ENCODE measurements at places on chromosomes 11 and 22.

- DNase-seq: no peak
Observed at GRCh38 chr11:12102588-12103410, 7.6 kb upstream of the MICAL2 start.

GRCh38 chr11:69450064-69450856 lies 31.2 kb upstream of the LINC01488 start:
- no peak for DNase-seq

- no peak for DNase-seq
Observed at GRCh38 chr11:117514256-117514655, 186.6 kb downstream of the CEP164 start.

DNA sequence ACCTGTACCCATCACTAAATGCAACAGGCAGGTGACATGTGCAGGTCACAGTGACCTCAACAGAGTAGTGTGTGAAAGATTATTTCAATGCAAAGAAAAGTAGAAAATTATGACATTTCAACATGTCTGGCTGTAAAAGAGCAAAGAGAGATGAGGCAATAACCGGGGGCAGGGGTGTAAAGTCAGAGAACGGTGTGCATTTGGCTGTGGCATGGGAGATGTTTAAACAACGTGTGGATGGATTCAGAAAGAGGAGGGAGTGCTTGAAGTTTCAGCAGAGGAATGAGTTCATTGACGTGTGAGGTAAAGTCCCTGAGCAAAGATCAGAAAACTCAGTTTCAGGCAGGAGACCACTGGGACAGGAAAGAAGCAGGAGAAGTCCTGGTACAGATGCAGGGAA lies 229.7 kb downstream of the BUD13 start:
- DNase-seq: no peak

GRCh38 chr22:49855251-49855911 lies 1.7 kb downstream of the ZBED4 start:
- no peak for DNase-seq

GRCh38 chr22:40237241-40237640 lies 59.5 kb downstream of the TNRC6B start:
- DNase-seq: no peak

GRCh38 chr11:120330045-120330444 lies 4.9 kb downstream of the TLCD5 start:
- no peak for DNase-seq

GRCh38 chr11:21260101-21260500 lies 590.7 kb downstream of the NELL1 start:
- DNase-seq: no peak

DNA sequence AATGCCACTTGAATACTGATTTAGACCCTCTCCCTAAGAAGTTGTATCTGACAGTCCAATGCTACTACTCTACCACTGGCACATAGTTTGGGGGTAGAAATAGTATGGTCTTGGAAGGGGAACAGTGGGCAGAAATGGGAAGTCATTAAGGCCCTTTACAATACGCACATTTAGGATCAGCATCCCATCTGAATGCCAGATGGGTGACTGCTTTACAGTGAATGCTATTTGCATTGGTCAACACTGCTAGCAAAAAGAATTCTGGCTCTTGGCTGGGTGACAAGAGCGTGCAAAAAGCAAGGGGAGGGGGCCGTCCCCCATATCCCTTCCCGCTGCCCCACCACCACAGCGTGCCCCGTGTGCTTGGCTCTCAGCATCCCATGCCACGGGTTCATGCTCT lies 104.7 kb upstream of the BID start:
- DNase-seq: no peak

- no peak for DNase-seq
Observed at GRCh38 chr11:12249590-12250260, 127.6 kb upstream of the PARVA start.

- no peak for DNase-seq
Observed at GRCh38 chr11:76600124-76600655, 70.4 kb downstream of the LRRC32 start.

DNA sequence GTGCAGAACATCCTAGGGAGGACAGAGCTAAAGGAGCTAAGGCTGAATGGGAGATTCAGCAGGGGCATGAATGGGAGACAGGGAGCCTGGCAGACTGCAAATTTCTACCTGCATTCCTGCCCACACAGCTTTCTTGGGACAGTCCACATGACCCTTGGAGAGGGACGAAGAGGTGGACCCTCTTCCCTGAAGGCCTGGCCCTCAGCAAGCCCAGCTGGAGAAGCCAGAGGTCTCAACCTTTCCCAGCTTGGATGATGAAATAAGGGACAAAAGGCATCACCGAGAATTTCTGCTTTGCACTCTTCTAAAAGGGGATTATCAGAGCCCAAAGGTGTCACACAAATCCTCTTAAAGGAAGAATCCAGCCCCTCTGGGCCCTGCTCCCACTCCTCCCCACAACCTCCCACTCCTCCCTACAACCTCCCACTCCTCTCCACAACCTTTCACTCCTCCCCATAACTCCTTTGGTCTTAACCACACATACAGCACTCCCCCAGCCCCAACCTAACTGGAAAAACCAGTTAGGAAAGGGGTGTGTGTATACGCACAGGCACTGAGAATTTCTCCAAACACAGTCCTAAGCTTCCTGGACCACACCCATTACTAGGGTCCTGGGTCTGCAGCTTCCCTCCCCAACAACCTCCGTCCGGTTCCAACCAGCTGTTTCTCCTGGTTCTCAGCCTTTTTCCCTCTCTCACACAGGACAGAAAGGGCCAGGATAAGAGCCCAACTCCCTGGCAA lies 38.4 kb downstream of the RPL27A start:
- DNase-seq: no peak

GRCh38 chr11:134338654-134339053 lies 6.9 kb downstream of the GLB1L2 start:
- DNase-seq: no peak

GRCh38 chr11:14969901-14970323 lies 2.2 kb downstream of the CALCA start:
- peak; percentile 72 for DNase-seq

- DNase-seq: no peak
Observed at GRCh38 chr11:1158681-1159487, 1.1 kb downstream of the MUC5AC start.

GRCh38 chr11:123413636-123414035 lies 16.4 kb upstream of the GRAMD1B start:
- no peak for DNase-seq

Measured in stimulated activated CD4-positive, alpha-beta T cell treated with anti-CD3 and anti-CD28 coated beads, Interleukin-12 subunit alpha, Interleukin-12 subunit beta, amount 100 ng/mL, for 24 hours (primary cell).